ENCODE measurements at places on chromosomes 7 and 10.

DNA sequence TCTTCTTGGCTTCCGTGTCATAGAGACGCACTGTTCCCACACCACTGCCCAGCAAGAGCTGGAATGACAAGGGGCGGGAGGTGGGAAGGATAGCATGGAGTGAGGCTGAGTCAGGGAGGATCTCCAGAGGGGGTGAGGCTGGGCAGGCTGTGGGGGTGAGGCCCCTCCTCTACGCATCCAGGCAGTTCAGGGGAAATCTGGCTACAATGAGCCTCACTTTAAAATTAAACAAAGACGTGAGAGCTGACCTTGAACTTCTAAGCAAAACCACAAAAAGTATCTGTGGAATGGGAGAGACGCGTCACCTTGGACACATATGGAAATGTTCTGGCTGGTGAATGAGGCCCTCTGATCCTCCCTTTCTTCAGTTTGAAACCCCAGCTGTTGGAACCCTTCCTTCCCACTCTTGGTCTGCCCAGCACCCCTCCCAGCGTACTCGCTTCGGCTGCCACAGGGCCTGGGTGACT is 17.7 kb downstream of the WDR91 start:
- H3K27ac ChIP-seq: peak overlapping the region; percentile 83
- no peak overlapping the region for H3K4me3 ChIP-seq
- no peak for DNase-seq
- H3K36me3 ChIP-seq: peaks cover 39% of the 10 kb centered on the region
- H3K4me1 ChIP-seq: peaks cover 27% of the 10 kb centered on the region
- H3K27me3 ChIP-seq: no peaks in the 10 kb centered on the region

DNA sequence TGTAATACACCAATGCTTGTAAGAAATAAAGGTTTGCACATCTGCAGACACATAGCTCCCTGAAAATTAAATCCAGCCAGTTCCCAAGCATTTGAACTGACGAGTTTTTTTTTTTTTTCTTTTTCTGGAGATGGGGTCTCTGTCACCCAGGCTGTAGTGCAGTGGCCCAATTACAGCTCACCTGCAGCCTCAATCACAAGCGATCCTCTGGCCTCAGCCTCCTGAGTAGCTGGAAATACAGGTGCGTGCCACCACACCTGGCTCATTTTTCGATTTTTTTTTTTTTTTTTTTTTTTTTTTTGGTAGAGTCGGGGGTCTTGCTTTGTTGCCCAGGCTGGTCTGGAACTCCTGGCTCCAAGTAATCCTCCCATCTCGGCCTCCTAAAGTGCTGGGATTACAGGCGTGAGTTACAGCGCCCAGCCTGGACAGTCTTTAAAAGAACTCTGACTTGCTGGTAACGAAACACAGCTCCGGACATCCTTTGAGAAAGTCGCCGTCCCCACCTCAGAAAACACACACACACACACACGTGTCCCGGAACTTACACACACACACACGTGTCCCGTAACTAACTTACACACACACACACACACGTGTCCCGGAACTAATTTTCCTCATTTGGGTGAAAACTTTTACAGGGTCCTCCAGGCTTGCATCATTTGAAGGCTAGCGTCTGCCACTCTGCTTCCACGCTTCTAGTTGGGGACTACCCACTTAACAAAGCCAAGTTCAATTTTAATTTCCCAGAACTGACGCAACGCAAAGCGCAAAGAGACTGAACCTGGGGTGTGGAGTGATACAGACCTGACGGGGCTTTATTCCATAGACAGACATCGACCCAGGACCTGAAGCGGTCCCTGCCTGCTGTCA is 18.6 kb downstream of the OCM2 start:
- H3K27me3 ChIP-seq: no peaks in the 10 kb centered on the region
- DNase-seq: no peak
- peaks cover 14% of the 10 kb centered on the region for H3K36me3 ChIP-seq
- peak overlapping the region; percentile 81 for H3K27ac ChIP-seq
- H3K4me1 ChIP-seq: peaks cover 20% of the 10 kb centered on the region

DNA sequence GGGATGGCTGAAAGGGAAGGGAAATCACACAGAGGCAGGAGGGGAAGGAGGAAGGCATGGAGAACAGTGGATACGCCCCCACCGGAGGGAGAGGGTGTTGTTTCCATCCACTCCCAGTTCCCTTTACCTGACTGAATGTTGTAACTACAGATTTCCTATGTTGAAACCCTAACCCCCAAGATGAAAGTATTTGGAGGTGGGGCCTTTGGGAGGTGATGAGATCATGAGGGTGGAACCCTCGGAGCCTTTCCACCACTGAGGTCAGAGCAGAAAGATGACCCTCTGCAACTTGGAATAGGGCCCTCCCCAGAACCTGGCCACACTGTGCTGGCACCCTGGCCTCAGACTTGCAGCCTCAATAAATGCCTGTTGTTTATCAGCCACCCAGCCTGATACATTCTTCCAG is 48.6 kb upstream of the CNPY1 start:
- no peaks in the 10 kb centered on the region for H3K36me3 ChIP-seq
- no peak overlapping the region for H3K27ac ChIP-seq
- no peak overlapping the region for H3K4me3 ChIP-seq
- DNase-seq: peak; percentile 27
- peaks cover 6% of the 10 kb centered on the region for H3K27me3 ChIP-seq
- H3K4me1 ChIP-seq: peaks cover 16% of the 10 kb centered on the region

- no peaks in the 10 kb centered on the region for H3K27me3 ChIP-seq
- DNase-seq: no peak
- no peak overlapping the region for H3K4me3 ChIP-seq
- peaks cover 4% of the 10 kb centered on the region for H3K4me1 ChIP-seq
- H3K36me3 ChIP-seq: no peaks in the 10 kb centered on the region
These were observed 434.0 kb downstream of the INHBA start for GRCh38 chr7:41268878-41269277.

- no peak overlapping the region for H3K27ac ChIP-seq
- no peak for DNase-seq
- H3K36me3 ChIP-seq: peaks cover 3% of the 10 kb centered on the region
These were observed 123.2 kb downstream of the AVL9 start for GRCh38 chr7:32618470-32618869.

Measured in chondrocyte (in vitro differentiated cells).